Thoracic aorta (tissue), 2 donors: ENCODE measurements at places on chromosomes 11 and 22.

DNA sequence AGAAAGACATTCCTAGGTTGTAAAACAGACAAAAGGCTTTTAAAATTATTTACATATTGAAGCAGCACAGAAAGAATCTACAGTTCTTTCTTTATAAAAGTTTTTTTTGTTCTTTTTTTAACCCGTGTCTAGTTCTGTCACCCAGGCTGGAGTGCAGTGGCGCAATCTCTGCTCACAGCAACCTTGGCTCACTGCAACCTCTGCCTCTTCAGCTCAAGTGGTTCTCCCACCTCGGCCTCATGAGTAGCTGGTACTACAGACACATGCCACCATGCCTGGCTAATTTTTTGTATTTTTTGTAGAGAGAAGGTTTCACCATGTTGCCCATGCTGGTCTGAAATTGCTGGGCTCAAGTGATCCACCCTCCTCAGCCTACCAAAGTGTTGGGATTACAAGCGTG is 3.8 kb upstream of the INCENP start:
- no peak for DNase-seq

- DNase-seq: no peak
These were observed 13.0 kb upstream of the OPCML start for GRCh38 chr11:133545199-133545803.

DNA sequence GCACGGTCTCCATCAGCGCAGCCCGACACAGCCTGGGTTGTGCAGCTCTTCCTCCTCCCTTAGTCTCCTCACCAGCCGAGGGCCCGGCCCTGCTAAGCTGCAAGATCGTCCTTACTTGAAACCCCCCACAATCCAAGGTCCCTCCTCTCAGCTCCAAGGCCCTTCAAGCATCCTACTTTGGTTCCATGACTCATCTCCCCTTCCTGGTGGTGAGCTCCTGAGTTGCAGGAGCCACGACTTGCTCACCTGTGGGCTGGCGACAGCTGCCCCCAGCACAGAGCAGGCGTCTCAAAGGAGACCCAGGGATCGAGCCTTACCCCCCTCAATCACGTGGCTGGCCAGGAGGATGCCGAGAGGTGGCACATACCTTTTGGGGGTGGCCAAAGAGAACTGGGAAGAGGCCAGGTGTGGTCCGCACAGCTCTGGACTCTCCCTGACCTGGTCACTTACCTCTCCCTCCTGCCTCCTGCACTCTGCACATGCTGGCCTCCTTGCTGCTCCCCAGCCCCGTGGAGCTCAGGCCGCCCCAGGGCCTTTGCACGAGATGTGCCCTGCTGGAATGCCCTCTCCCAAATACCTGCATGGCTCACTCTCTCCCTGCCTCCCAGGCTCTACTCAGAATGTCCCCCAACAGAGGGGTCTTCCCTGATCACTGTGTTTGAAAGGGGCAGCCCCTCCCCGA is 35.2 kb upstream of the FADD start:
- DNase-seq: no peak

GRCh38 chr22:40107851-40108378 is 69.8 kb upstream of the TNRC6B start:
- DNase-seq: no peak

GRCh38 chr11:119426142-119426541 is 3.2 kb upstream of the THY1 start:
- DNase-seq: no peak

- DNase-seq: no peak
These were observed 134.2 kb downstream of the CCDC81 start for GRCh38 chr11:86508604-86509587.

- no peak for DNase-seq
These were observed 681.9 kb downstream of the NTM start for GRCh38 chr11:132052342-132052741.

DNA sequence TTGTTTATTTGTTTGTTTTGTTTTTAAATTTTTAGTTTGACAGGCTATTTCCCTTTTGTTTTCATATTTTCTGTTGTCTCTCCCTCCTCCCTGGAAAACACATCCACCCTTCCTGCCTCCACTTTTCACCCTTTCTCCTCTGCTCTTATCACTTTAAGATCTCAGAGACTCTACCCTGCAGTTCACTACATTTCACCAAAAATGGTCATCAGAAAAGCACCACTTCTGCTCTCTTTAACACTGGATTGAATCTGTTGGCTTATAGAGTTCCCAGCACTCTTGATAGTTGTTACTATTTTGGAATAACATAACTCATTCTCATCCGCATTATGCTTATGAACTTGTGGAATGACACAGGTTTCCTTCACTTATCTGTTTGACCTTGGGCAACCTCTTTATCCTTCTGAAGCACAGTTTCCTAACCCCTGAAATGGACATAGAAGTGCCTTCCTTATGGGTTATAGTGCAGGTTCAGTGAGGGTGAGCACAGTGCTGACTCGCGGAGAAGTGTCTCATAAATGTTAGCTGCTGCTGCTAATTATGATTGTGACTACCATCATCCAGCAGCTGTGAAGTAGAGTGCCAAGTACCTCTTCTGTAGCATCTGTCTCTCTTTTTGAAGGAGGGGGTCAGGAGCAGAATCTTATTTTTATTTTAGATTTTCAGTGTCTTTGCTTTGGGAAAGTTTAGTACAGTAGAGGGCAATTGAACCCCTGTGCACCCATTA is 15.0 kb downstream of the TEAD1 start:
- no peak for DNase-seq

GRCh38 chr11:116510886-116511650 is 261.7 kb downstream of the BUD13 start:
- DNase-seq: no peak

DNA sequence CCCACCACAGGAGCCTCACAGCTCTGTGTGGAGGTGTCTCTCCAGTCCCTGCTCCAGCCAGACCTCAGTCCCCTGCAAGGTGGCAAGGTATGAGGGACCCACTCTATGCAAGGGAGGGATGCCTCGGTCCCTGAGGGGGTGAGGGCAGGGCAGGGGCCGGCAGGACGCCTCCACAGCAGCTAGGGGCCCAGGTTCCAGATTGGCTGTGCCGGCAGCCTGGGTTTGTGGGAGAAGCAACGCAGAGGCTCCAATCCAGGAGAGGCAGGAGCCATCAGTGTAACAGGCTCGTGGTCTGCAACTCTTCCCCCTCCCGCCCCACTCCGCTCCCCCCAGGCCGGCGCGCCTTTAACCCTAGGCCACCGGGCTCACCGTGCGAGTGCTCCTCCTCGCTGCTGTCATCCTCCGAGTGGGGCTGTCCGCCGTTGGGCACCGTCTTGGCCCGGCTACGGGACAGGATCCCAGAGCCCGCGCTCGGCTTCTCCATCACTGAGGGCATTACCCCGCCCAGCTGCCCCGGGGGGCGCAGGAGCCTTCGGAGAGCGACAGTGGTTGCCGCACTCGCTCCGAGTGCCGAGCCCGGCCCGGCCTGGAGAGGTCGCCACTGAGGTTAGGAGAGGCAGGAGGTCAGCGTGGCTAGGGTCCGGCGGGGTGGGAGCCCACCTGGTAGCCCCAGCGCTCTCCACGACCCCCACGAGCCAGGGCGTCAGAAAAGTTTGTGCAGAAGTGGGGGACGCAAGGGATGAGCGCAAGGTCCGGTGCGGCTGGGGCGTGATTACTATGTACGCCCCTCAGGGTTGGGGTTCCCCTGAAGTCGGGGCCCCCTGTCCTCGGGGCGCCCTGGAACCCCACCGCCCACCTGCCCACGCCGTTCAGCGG is 765 bp downstream of the RCOR2 start:
- no peak for DNase-seq

- DNase-seq: no peak
These were observed 9.3 kb downstream of the SHISA8 start for GRCh38 chr22:41905411-41906202.

GRCh38 chr22:25142102-25142501 is 57.6 kb upstream of the CRYBB3 start:
- no peak for DNase-seq

- no peak for DNase-seq
These were observed 3.4 kb upstream of the NUDT8 start for GRCh38 chr11:67632982-67633755.

DNA sequence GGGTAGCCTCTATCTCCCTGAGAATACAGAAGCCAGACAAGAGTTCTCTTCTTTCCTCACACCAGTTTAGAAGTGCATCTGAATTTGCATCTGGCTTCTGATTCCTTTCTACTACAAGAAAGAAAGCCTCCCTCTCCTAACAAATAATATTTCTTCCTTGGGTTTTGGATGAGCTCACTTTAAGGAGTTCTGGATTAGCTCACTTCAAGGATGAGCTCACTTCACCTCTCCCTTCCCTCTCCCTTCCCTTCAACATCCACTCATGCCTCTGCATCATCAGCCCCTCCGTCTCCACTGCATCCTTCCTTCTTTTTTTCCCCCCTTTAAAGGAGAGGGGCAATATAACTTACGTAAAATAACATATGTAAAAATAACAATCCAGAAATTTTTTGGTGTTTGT is 1.6 kb upstream of the MTNR1B start:
- no peak for DNase-seq

GRCh38 chr11:110797453-110797852 is 85.2 kb upstream of the ARHGAP20 start:
- no peak for DNase-seq

GRCh38 chr22:46801331-46801811 is 38.9 kb downstream of the TBC1D22A start:
- DNase-seq: no peak

DNA sequence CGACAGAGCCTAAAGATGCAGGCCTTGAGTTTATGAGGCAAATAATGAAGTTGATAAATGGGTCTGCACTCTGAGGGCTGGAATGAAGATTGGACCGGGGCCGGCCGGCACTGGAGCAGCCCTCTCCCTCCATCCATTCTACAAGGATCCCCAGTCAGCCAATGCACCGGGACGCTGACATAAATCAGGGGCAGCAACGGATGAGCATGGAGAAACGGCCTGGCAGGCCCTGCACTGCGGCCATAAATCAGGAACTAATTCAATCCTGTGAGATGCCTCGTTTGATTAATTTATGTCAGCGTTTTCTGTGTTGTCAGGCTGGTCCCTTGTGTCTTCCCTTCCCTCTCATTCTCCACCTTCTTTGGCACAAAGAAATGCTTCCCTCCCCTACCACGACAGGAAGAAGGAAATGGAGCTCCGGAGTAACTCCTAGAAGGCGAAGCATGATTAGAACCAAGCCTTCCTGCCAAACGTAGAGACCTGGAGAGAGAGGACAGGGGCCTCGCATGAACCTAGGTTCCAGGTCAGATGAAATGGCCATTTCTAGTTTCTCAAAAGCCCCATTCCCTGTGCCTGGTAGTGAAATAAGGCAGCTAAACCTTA is 358.4 kb downstream of the OPCML start:
- no peak for DNase-seq

GRCh38 chr11:113286009-113286408 is 28.4 kb upstream of the TTC12 start:
- DNase-seq: no peak

GRCh38 chr11:112320668-112321067 is 60.0 kb upstream of the PLET1 start:
- DNase-seq: peak; percentile 51

GRCh38 chr11:106765469-106766258 is 252.6 kb downstream of the GUCY1A2 start:
- DNase-seq: no peak

- DNase-seq: no peak
These were observed 30.1 kb upstream of the FIBIN start for GRCh38 chr11:26963764-26964163.

- no peak for DNase-seq
These were observed 15.6 kb downstream of the CABP7 start for GRCh38 chr22:29735416-29735815.
